ENCODE measurements at places on chromosomes 7 and 10.
A peak's percentile ranks its signal among the peaks of the same experiment; 100 is the strongest.

DNA sequence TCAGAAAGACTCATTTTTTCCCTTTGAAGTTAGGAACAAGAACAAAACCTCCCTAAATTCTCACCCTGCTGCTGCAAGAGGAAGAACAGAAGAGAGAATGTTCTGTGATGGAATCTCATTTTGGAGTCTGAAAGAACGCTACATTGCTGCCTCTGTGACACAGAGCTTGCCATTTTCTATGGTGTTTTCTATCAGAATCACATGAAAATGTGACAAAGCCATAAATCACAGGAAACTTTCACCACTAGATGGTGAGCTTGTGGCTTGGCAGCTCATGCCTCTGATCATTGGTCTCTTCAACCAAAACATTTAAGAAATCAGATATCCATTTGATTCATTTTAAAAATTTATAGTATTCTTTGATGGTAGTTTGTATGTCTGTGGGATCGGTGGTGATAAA is 82.9 kb downstream of the CADPS2 start:
- DNase-seq, result no peak

GRCh38 chr7:51054231-51054630 is 262.4 kb downstream of the COBL start:
- DNase-seq, result no peak

- DNase-seq, result no peak
Observed at GRCh38 chr7:17822547-17823173, 117.6 kb downstream of the SNX13 start.

DNA sequence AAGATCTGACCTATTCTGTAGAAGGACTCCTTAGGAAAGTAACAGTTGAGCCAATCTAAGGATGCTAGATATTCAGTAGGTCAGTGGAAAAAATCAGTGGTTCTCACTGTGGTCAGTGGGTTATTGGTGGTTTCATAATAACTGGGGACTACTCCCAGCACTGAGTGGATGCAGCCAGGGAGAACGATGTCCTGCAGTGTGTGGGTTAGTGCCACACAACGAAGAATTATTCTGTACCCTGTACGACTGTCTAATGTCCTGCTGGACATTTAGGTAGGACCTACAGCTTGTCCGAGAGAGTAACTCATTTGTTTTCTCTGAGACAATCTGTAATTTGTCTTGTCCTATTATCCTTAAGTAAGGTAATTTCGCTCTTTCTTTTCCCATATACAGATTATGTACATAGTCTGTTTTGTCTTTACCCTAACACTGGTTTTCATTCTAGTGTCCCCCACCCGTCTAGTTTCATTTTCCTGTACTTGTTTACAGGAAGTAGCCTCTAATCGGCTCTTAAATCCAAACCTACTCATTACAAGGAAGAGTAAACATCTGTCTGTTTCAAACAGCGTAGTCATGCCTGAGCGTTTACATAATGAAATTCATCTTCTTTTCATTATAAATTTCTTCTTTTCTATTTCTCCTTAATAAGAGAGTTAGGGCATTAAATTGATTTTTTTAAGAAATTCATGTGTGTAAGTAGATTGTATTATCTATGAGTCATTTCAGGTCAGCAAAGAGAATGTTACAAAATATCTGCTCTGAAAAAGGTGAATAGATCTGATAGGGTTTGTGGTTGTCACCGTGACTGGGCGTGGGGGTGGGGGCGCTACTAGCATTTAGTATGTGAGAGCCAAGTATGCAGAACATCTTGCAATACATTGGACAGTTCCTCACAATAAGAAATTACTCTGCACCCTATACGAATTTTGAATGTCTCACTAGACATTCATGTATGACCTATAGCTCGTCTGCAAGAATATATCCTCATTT is 8.3 kb upstream of the ZC3HAV1L start:
- DNase-seq, result no peak

- DNase-seq, result no peak
Observed at GRCh38 chr10:76723844-76724243, 913.8 kb downstream of the KCNMA1 start.

GRCh38 chr7:74084722-74085578 is 1.3 kb downstream of the LIMK1 start:
- no peak for DNase-seq

DNA sequence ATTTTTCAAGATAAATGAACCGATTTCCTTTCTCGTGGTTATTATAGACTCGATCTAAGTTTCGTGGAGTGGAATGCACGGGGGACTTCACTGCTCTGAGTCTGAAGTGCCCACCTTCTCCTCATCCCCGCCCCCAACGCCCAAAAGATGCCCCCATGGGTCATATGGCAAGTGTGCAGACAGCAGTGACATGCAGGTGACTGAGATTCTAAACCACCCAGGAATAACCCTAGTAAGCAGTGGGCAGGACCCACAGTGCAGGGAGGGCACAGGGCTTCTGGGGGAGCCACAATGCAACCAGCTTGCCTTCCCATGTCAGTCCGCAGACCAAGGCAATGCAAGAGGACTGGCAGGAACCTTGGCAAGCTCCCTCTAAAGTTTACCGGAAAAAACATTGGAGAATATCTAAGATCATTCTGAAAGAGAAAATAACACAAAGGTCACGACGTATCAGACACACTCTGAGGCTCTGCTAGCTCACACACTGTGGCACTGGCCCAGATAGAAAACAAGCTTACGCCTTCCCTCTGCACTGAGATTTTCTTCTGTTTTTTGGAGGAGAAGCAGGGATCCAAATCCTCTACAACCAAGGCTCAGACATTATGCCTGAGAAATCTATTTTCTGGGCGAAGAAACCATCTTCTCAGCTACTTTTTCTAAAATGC is 239.6 kb downstream of the MAD1L1 start:
- no peak for DNase-seq

- no peak for DNase-seq
Observed at GRCh38 chr7:117074378-117074777, 121.1 kb downstream of the ST7 start.

DNA sequence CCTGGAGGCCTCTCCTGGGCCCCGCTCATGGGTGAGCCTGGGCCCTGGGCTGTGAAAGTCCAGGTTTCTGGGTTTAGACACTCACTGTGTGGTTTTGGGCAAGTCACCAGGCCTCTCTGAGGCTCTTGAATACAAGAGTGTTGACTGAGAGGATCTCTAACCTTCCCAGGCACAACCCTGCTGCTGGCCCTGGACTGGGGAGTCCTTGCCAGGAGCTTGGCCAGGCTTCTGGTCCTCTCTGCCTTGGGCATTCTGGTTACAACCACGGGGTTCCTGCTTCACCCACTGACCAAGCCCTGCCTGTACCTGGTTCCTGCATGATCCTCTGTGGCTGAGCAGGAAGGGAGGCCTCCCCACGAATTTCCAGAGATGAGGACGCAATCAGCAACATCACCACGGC is 63.6 kb upstream of the COL13A1 start:
- DNase-seq, result no peak

DNA sequence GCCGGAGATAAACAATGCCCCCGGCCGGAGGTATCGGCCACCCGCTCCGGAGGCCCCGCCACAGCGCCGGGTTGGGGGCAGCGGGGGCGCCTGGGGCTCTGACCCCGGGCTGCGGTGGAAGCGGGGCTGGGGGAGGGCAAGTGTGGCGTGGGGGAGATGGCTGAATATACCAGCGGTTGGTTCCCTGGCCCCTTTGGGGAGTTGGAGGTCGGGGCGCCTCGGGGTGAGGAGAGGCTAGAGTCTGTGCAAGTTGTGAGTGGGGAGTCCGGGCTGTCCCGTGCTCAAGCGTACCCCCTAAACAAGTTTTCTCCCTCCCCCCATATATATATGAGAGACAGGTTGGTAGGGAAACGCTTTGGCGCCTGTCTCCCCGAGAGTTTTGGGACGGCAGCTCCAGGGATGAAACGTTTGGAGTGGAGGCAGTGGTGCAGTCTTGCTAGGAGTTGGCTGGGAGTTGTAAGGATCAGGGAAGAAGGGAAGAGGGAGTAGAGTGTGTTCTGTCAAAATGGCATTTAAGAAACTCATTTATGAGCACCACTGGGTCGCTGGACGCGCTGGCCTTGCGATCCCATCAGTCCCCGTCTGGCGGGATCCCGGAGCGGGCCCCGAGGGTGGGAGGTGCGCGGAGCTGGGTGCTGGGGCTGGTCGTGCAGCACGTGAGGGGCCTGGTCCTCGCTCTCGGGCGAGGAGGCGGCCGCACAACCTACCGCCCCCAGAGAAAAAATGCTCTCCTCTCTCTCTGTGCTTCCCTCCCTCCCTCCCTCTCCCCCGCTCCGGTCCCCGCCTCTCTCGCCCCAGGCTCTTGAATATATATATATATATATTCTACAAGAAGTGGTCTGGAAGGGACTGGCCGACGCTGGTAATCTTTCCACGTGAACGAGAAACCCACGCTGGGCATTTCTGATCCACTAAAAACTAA is 1.1 kb downstream of the TET1 start:
- DNase-seq, result no peak

- no peak for DNase-seq
Observed at GRCh38 chr10:71964098-71964742, at the start of gene CHST3. CHST3 (plus strand) TSS chr10:71964395; CDS start chr10:72005843, 41,448 bp downstream.

- no peak for DNase-seq
Observed at GRCh38 chr10:127906548-127907377, at the start of gene PTPRE. PTPRE (plus strand) TSS chr10:127907103; CDS start chr10:128040882, 133,779 bp downstream.

DNA sequence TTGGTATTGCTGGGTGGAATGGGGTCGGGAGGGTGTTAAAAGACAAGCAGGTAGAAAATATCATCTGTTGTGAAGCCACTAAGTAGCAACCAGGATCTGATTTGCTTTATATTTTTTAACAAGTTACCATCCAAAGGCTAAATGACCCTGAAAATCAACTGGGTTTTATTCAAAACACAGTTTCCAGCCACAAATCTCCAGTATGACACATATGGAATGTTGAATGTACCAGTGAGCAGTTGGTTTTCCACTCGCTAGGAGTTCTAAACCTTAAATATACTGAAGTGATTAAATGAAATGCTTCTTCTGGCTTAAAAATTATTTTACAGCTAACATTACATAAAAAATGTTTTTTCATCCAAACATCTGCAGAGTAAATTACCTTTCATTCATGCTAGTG is 112.5 kb downstream of the PDE1C start:
- DNase-seq, result no peak

- DNase-seq, result no peak
Observed at GRCh38 chr10:36739884-36740445, 385.4 kb upstream of the ANKRD30A start.

DNA sequence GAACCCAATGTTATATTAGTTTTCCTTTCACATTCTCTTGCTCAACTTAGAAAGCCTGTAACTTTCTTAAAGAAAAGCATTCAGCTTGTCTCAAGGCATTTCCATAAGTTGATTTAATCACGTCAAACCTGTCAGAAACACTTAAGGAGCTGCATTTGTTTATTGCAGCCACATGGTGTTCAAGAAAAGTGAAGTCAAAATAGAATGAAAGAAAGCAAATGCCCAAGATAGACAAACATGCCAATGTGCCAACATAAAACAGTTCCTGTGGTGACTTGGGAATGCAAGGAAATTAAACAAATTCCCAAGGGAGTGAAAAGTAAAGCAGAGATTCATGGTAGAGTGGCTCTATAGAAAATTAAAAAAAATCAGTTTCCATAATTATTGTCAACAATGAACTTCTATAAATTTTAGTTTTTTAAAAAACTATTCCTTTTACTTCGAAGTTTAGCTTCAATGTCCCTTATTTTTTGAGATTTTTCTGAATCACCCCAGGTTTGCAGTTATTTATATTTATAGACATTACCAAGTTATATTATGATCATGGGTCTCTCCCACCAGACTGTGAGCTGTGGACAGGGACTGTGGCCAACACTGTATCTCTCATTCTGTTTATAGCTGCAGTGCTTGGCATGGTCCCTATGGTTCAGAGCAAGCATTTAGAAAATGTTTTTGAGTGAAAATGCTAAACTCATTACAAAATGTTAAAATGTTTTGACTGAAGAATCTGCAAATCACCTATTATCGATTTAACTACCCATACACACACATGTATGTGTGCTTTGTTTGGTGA is 887.4 kb downstream of the REEP3 start:
- DNase-seq, result no peak

DNA sequence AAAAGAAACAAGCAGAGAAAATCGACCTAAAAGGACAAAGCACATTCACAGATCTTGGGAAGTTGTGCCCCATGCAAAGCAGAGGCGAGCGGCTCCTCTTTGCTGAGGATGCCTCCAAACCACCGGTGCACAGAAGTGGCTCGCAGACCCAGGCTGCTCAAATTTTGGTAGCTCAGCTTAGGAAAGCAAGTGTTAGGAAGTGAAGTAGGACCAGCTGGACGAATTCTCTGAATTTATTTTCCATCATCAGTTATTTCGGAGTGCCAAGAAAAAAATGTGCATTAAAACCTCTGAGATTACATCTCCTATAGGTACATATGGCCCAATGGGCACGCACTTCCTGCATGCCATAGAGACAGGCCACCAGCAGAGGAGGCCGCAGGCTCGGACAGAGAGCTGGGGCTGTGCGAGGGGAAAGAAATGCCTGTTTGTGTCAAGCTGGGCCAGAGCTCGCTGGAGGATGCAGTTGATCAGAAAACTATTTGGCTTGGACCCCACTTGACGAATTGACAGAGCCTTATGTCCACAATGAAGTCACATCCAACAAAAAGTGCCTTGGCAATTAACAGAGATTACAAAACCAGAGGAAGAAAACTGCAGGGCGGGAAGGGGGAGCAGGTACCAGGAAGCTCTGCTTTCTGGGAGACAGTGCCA is 122.3 kb upstream of the LYZL2 start:
- peak; percentile 37 for DNase-seq

GRCh38 chr7:130268463-130269317 is 2.0 kb downstream of the CPA2 start:
- no peak for DNase-seq

DNA sequence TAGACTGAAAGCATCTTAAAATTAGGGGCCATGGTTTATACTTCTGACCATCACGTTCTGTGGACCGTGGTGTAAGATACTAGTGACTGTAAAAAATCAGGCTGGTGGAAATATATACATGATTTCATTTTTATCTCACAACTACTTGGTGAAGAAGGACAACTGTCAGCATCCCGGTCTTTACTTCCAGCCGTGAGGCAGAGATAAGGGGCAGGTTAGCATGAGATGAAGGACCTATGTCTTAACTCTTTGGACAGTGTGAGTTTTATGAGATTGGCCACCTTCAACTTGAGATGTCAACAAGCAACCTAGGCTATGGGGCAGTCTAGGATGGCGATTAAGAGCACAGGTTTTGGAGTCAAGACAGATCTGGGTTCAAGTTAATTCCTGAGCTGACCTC is 37.5 kb upstream of the FAM171A1 start:
- no peak for DNase-seq

DNA sequence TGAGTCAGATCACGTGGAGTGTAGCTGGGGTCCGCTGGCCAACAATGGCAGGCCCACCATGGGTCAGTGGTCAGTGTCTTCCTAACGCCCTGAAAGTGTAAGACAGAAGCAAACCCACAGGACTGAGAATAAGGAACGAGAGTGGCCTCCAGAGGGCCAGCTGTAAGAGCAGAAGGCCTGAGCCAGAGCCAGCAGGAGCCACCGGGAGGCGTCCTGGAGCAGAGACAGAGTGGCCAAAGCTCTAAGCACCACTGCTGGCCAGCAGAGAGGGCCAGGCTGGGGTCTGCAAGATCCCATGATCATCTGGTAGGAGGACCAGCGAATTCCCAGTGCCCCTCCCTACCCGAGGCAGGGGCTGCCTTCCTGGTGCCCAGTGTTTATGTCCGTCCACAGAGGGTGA is 9.2 kb downstream of the CCDC201 start:
- no peak for DNase-seq
